ENCODE measurements at places on chromosomes 2 and 18.

DNA sequence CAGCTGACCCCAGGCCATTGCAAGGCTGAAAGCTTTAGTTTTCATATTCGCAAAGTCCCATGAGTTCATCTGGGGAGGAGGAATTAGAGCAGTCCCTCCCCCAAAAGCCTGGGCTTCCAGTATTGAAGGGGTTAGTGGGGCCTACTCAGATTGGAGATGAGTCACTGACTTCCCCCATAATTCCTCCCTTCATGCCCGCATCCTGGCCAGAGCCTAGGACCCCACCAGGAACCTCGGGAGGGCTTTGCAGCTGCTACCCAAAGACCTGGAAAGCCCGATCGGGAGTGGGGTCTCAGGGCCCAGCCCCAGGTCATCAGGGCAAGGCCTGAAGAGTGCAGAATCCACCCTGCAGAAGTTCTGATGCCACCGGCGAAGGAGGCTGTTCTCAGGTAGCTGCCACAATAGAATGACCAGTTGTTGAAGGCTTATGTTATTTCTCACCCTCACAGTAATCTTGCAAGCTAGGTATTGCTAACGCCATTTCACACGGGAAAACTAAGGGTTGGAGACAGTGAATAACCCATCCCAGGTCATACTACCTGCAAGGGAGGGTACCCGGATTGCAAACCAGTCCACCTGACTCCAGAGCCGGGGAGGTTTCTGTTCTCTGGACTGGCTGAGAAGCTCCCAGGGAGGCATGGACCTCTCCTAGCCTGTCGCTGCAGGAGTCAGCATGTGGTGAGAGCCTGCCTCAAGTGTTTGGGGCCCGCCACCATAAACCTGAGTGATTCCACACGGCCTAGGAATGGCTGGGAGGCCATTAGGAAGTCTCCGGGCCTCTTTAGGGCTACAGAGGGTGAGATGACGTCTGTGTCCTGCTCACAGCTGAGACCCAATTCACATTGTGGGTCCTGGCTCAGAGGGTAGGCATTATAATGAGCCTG lies 5.8 kb upstream of the ARID5A start:
- DNase-seq = no peak

DNA sequence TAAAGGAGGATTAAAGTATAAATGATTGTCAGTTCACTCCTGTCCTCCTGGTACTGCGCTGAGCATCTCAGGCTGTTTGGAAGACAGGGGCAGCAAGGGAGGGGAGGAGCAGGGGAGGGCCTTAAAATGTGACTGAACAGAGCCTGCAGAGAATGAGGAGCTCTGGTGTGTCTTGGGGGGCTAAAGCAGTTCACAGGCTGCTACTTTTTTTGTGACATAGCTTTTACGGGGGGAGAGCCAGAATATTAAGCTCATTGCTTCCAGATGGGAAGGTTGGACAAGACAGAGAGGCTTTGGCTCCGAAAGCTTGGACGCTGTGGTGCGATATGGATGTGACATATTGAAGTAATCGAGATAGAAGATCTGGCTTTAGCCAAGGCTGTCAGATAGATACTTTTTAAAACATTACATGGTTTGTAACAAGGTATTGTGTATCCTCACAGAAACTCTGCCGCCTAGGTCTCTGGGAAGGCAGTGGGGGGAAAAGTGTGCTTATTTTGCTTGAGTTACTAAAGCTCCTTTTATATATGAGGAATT lies 40.5 kb downstream of the RDH14 start:
- no peak for DNase-seq

DNA sequence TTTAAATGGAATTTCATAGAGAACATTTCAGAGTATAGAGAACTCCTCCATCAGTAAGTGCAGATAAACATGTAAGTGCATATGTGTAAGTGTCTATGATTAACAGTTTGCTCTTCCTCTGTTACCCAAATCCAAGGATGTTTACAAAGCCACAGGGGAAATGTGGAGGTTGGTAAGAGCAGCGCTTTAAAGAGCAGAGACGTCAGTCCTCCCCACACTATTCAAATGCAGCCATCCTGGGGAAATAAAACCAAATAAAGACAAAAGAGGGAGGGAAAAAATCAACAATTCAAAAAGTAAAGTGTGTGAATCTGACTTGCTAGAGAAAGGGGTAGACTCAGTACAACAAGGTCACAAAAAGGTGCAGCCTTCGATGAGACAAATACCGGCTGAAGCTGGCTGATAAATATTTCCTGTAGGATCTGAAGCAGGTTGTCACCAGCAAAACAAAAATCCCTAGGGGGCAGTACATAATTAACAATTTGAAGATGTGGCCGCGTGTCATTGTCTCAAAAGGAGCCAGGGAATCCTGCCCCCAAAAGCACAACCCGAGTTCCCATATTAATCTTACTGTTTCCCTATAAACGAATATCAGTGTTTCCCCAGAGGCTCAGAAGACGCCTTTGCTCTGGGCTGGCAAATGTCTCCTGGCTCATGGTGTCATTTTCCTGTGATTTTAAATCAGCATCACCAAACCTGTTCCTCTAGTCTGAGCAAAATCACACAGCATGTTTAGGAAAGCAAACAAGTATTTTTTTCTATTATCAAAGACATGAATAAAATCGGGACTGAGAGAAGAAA lies 216.5 kb downstream of the CDCA7 start:
- DNase-seq = no peak

- DNase-seq = no peak
Observed at GRCh38 chr2:153232464-153232863, 246.1 kb downstream of the RPRM start.

DNA sequence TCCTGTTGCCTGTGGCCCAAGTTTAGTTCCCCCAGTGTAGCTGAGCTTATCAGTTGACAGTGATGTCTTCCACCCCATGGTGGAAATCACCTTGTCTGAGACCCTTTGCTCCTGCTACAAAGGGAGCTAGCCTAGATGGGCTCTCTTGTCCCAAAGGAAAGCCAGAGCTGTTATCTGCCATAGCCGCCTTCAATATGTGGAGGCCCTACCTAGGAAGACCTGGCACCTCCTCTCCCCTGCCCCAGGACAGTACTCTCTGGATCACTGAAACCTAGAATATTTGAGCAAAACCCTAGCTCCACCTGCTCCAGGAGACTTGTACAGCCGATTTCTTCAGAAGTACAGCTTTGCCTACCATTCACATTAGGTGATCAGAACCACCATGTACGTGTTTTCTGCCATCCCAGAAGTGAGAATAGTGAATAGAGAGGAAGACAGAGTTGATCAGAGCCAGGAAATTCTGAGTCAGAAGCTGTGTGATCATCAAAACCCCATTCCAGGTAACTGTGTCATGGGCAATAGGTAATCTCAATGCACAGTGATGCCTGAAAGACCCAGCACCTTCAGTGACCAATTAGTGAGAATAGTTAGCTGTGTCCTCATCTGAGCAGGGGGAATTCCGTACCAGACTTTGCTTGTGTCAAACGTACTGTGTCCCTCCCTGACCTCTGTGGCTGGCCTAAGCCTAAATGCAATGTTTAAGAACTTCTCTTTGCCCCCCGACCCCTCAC lies 138.4 kb upstream of the ALPP start:
- DNase-seq = peak; percentile 21

- no peak for DNase-seq
Observed at GRCh38 chr18:159037-159652, 788 bp downstream of the USP14 start.

GRCh38 chr2:120894966-120895365 lies 159.3 kb downstream of the GLI2 start:
- no peak for DNase-seq

GRCh38 chr2:112915300-112916144 lies 4.6 kb downstream of the IL37 start:
- no peak for DNase-seq

GRCh38 chr2:44187251-44187650 lies 18.6 kb downstream of the PPM1B start:
- no peak for DNase-seq
